ENCODE measurements at places on chromosomes 1 and 21. TPM values are rescaled to one million over a fixed set of nuclear protein-coding genes. Genes with fewer than 3 reads are reported as not detected.

Gene HPCAL4
- total RNA-seq: under 0.01 TPM

Gene FNDC10
- 4.5 TPM for total RNA-seq

GRCh38 chr1:41914516-41914915 is 4.2 kb downstream of the HIVEP3 start:
- DNase-seq: no peak

DNA sequence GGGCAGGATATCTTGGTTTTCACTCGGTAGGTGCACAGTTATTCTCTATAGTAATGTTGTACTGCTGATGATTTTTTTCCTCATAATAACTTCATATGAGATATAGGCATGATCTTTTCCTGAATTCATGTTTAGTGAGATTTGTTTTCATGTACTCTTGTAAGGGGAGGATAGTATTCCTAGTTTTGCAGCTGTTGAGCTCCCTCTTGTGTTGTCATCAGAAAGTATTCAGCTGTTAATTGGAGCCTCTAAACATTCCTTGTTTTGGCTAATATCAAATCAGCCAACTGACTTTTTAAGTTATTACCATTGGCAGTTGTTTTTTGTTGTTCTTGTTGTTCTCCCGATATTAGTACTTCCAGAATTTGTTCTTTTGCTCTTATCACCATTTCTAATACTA is 24.4 kb downstream of the OR10R2 start:
- peak; percentile 0 for DNase-seq

- no peak for DNase-seq
Observed at GRCh38 chr1:1228187-1228586, 3.6 kb downstream of the SDF4 start.
